HEK293T (cell line): ENCODE measurements at places on chromosomes 7 and 10.
A peak's percentile ranks its signal among the peaks of the same experiment; 100 is the strongest.

- DNase-seq, result no peak
Observed at GRCh38 chr10:5742116-5742515, 57.5 kb downstream of the TASOR2 start.

DNA sequence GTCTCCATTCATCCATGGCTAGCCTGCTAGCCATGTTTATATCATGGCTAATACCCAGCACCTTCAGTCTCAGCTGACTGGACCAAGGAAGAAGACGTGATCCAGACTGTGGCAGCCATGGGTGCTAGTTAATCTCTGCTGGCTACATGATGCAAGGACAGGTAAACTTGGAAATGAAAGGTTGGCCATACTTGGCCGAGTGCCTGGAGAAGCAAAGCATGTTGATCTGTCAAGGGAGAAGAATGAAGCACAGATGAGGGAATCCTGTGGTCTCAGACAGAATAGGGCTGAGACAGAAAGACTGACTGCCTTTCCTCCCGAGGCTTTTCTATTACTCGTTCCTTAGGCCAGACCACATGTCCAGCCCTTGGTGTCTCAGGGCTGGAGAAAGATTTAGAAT, 41.1 kb downstream of the CPVL start:
- no peak for DNase-seq

- DNase-seq, result no peak
Observed at GRCh38 chr7:8155836-8156235, 106.1 kb downstream of the ICA1 start.

DNA sequence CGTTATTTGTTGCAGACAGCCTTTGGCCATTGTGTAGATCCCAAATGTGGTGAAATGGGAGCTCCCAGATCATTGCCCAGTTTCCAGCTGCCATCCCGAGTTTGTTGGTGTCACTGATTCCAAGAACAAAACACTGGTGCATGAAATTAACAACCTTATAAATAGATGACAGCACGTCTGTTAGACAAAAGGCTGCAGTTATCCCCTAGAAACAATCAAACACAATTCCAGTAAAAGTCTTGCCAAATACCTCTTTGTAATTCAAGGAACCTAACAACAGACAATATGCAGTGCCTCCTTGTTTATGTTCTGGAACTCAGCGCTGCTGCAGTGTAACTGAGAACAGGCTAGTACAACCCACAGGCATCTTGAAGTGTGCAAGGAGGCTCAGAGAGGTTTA, 404.5 kb downstream of the PAXIP1 start:
- DNase-seq, result peak; percentile 4

DNA sequence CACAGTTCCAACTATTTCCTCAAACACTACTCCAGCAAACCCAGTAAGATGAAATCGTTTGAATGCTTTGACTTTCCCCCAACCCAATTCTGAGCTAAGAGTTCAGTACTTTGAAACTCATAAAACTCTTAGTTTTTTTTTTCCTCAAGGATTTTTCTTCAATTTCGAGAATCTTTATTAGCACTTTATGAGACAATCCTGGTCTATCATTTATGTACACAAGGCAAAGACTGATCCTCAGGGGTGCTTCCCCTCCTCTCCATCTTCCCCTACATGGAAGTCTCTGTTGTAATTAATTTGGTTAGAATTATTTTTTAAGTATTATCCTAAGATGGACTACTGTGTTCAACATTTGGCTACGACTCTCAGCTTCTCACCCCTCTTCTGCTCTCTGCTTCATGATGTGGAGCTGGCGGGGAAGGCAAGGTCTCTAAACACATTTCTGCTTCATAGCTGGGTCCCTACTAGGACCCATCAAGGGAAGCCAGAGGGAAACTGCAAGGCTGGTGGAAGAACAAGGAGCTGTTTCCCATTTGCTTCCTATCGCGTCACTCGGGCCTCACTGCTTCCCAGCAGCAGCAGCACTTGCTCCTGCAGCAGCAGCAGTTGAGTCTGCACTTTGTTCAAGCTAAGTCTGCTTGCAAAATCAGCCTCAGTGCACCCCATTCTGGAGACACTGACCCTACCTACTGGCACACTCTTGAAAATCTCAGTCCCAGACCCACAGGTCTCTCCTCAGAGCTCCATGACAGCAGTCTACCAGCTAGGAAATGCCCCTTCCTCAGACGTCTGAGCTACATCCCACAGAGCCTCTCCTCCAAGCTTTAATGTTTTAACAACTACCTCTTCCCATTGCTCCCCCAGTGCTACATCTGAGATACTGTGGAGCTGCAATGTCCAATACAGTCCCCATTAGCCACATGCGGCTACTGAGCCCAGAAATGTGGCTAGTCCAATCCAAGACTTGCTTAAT, 90.0 kb downstream of the CHCHD3 start:
- no peak for DNase-seq

- no peak for DNase-seq
Observed at GRCh38 chr10:8051109-8051821, 3.2 kb upstream of the GATA3 start.
